Stimulated activated CD4-positive, alpha-beta T cell treated with anti-CD3 and anti-CD28 coated beads, TNF-alpha, amount 100 ng/mL, for 24 hours (primary cell): ENCODE measurements at places on chromosomes 5 and 9.

DNA sequence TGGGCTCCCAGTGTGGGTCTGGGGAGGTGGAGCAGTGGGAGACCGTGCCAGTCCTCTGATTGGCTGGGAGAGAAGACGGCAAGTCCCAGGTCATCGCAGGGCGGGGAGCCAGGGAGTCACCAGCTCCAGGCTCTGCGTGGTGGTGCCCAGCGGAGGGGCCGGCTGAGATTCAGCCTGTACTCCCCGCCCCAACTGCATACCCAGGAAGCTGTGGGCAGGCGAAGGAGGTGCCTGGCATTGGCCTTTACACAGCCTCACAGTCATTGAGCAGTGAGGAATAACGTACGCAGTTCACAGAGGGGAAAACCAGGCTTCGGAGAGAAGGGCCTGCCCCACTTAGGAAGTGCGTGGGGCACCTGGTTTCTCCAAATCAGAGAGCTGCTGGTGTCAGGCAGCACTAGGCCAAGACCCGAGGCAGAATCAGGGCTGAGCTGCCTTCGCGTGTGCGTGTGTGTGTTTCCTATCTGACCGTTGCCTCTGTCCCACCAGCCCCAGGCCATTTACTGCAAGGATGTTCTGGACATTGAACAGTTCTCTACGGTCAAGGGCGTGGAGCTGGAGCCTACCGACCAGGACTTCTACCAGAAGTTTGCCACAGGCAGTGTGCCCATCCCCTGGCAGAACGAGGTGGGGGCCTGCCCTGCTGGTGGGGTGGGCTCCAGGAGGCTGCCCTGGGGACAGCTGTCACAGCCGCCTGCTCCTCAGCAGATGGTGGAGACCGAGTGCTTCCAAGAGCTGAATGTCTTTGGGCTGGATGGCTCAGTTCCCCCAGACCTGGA, 6.2 kb upstream of the PRR7 start:
- no peak for DNase-seq

- DNase-seq, result no peak
Observed at GRCh38 chr5:126659805-126660482, 59.2 kb downstream of the PHAX start.

DNA sequence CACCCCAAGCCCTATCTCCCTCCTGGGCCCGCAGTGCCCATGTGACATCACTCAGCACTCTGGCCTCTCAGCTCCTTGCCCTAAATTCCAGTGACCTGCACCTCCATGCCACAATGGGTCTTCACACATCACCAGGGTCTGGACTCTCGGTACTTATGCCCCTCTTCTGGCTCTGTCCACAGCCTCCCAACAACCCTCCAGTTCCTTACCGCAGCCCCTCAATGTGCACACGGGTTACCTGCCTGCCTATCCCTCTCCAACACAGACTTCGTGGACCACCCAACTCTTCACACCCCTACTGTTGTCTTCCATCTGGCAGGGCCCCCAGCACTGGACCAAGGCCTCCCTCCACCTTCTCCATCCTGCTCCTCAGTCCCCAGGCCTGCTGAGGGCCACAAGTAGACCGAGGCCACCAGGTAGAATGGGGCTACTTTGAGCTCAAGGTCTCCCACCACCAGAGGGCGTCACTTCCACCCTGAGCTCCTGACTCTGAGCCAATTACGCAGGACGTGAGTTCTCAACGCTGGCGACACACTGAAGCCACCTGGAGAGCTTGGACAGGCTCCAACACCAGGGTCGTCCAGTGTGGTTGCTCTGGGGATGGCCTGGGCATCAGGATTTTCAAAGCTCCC, 172.1 kb downstream of the GABBR2 start:
- DNase-seq, result peak; percentile 30

DNA sequence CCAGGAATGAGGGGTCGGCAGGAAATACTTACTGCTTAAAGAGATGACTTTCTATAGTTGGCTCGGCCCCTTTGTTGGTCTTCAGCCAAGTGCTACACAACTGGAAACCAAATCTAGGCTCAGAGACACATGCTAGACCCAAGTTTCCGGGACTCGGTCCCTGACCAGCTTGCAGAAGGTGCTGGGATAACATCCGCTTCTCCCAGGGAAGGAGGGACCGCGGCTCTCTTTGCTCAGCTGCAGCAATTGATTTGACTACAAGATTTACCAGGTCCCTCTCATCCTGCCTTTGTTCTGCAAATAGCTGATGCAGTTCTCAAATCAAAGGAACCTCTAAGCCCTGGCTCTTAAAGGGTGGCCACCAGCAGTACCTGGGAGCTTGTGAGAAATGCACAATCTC, 314.7 kb downstream of the MLLT3 start:
- no peak for DNase-seq

GRCh38 chr5:180472269-180472668, 21.9 kb upstream of the CNOT6 start:
- DNase-seq, result no peak

DNA sequence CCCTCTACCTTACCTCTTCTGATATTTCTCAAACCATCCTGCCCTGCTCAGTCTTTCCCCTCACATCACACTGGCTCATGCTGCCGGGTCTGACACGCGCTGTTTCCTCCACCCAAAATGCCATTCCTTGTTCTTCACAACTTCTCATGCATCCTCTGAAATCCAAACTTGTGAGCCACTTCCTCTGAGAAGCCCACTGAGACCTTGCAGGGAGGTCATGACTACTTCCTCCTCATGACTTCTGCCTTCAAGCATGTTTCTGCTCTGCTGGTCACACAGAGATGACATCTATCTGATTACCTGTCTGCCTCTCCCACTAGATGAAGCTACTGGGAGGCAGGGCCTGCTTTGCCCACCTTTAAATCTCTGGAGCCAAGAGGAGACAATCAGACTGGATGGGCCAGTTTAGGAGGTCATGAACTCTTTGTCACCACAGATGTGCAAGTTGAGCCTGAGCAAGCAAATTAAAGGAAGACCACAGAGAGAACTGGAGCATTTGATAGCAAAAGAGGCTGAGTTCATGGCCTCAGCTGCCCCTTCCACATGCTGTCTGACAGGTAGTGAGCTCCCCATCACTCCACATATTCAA, 119.8 kb upstream of the TBC1D2 start:
- no peak for DNase-seq

GRCh38 chr9:35605351-35606137, 482 bp downstream of the TESK1 start:
- no peak for DNase-seq

DNA sequence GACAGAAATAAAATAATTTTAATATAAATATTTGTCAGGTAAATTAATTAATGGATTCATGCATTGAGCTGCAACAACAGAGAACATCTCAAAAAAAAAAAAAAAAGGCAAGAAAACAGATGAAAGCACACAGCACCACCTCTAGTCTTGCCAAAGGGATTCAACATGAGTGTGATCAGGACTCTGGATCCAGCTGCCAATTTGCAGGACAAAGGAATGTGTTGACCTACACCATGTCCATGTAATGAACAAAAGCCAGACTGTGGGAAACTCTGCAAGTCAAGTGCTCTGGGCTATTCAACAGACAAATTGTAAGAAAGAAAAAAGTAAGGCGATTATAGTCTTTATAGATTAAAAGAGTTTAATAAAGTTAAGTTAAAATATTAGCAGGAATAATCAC, 769.3 kb downstream of the TLR4 start:
- no peak for DNase-seq

GRCh38 chr9:37840560-37841194, 40.1 kb downstream of the DCAF10 start:
- DNase-seq, result no peak

GRCh38 chr5:159975462-159976019, 33.4 kb upstream of the TTC1 start:
- no peak for DNase-seq

GRCh38 chr9:126631254-126631653, 17.5 kb downstream of the LMX1B start:
- no peak for DNase-seq

GRCh38 chr9:20623021-20623747, 885 bp upstream of the MLLT3 start:
- peak; percentile 23 for DNase-seq

- DNase-seq, result no peak
Observed at GRCh38 chr5:31866166-31866565, 227.2 kb downstream of the PDZD2 start.

DNA sequence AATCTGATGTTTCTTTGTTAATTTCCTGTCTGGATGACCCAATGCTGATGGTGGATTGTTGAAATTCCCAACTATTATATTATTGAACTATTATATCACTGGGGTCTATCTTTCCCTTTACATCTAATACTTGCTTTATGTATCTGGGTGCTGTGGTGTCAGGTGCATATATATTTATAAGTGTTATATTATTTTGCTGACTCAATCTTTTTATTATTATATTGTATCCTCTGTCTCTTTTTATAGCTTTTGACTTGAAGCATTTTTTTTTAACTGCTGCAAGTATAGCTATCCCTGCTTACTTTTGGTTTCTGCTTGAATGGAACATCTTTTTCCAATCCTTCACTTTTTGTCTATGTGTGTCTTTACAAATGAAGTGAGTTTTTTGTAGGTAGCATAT, 255.9 kb downstream of the RAB3C start:
- DNase-seq, result no peak

DNA sequence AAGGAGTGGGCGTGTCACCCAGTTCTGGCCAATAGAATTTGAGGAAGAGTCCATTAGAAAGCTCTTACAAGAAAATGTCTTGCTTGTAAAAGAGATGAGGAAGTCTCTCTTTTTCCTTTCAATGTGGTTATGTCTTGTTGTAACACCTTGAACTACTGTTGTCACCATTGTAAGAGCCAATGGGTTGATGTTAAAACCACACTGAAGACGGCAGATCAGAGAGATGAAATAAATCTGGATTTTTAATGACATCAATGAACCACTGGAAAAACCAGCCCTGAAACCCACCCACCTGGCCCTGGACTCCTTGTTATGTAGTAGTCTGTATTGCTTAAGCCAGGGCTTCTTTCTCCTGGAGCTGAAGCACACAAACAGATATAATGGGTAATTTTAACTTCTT, 83.8 kb upstream of the ERCC6L2 start:
- DNase-seq, result no peak

- DNase-seq, result no peak
Observed at GRCh38 chr5:9713959-9714586, 83.9 kb upstream of the TAS2R1 start.

GRCh38 chr9:17528859-17529258, 50.0 kb upstream of the SH3GL2 start:
- DNase-seq, result no peak

DNA sequence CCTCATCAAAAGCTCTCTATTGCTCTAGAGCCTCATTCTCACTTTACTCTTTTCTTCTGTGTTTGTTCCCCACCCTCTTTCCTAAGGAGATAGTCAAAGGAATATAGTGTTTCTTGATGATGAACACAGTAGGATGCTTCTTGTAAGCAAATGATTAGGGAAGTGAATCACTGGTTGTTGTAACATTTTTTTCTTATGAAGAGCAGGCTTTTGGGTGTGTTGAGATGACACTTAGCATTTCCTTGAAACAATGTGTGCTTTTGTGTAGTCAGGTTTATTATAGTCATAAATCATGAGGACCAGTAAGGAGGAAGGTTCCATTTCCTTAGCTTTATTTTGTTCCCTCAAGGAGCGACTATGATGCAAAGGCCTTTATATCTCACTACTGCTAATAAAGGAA, 1991.3 kb upstream of the C9orf72 start:
- no peak for DNase-seq

- DNase-seq, result no peak
Observed at GRCh38 chr9:124452326-124452725, 2.1 kb downstream of the ADGRD2 start.

DNA sequence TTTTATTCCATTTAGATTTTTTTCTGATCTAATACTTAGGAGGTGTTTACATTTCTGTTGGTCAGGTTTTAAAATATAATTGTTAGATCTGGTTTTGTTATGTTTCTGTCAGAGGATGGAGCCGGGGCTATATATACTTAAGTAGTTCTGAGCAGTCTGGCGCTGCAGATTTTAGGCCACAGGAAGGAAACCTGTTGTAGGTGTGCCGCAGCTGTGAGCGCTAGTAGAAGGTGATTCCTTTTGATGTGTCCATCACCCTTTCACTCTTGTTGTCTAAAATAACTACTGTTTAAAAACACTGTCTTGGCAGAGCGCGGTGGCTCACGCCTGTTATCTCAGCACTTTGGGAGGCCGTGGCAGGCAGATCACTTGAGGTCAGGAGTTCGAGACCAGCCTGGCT, 17.0 kb downstream of the ZBTB34 start:
- no peak for DNase-seq

DNA sequence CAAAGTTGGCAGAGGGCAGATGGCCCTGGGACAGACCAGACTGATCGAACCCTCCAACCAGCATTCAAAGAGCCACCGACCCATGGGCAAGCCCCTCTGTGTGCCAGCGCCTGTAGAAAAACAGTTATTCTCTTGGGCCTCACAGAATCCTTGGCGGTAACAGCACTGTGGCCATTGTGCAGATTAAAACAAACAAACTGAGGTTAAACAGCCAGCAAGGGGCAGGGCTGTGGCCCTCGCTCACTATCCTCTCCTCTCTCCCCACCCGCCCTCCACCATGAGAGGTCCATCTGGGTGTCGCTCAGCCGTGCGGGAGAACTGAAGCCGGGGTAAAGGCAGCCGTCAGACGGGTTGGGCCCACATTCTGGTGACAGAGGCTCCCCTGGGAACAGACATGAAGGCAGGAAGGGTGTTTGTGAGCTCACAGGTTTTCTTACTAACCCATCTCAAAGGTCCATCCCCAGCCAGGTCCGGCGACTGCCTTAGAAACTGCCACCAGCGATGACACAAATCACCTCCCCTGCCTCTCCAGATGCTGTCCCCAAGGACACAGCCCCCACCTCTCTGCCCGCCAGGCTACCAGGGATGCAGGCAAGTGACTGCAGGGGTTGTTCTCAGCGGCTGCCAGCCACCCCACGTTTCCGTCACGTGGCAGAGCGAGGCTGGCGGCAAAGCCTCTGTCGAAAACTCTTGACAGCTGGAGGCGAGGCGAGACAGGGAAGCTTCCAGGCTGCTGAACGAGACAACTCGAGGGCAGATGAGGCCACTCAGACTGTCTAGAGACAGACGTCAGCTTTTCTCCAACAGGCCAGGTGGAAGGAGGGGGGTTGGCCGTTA, 75.8 kb upstream of the SARDH start:
- DNase-seq, result no peak

GRCh38 chr5:127876384-127876783, 173.2 kb downstream of the CCDC192 start:
- DNase-seq, result no peak

DNA sequence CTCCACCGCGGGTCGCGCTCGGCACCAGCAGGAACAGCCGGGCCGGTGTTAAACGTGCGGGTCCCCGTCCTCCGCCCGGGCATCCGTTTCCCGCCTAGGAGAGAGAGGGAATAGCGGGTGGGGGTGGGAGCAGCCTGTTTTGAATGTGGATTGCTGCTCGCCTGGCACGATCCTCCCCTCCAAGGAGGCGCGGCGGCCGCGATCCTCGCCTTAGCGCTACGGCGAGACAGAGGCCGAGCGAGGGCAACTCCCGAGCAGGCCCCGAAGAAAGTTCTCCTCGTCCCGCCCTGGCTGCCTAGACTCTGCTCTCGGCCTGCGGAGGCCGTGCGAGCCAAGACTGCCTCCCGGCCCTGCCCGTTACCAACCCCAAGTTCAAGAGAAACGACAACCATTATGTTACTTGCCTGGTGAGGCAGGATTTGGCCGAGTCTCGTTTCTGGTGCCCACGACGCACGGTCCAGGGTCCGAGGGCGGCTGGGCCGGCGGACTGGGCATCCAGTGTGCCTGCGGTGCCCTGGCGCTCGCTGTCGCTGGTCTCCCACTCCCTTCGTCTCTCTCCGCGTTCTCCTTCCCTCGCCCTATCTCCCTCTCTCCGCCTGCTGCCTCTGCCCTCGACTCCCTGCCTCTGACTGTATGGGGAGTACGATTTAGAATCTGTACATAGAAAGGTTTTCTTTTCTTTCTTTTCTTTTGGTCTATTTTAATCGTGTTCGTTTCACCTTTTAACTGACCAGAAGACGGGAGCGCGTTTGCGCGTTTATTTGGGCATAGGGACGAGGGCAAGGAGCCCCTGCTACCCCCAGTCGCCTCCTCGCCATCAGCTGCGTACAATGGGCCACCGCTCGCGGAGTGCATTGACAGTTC, 724 bp downstream of the NR2F1-AS1 start:
- no peak for DNase-seq
